ENCODE measurements at places on chromosomes 2 and 18. TPM values are rescaled to one million over a fixed set of nuclear protein-coding genes. Genes with fewer than 3 reads are reported as not detected.

GRCh38 chr18:47930199-47930930 lies at the start of gene SMAD2:
TSS of gene SMAD2 (minus strand) at chr18:47930659. CDS start at chr18:47896756, 33,903 bp downstream.
- no peaks in the 10 kb centered on the region for H3K27me3 ChIP-seq
- DNase-seq: peak; percentile 91
- H3K36me3 ChIP-seq: no peaks in the 10 kb centered on the region
- peak within 1 kb of the TSS; percentile 97 for H3K27ac ChIP-seq
- H3K4me1 ChIP-seq: peaks cover 8% of the 10 kb centered on the region

DNA sequence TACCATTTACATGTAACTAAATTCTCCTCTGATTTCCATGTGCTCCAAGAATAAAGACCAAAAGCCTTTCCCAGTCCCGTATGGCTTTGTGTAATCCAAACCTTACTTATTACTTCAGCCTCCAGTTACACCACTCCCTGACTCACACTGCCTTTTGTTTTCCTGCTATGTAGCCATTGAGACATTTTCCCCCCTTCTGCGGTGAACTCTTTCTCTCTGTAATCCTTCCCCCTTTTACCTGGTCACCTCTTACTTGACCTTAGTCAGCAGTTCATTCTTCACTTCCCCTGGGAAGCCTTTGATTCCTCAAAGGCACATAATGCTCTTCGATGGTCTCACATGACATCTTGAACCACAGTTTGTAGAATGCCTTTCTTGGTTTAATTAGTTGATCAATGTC lies 256.0 kb upstream of the FANCL start:
- no peaks in the 10 kb centered on the region for H3K36me3 ChIP-seq
- H3K4me3 ChIP-seq: no peak overlapping the region
- H3K27ac ChIP-seq: no peak overlapping the region

GRCh38 chr18:79934311-79935097 lies 16.9 kb downstream of the SLC66A2 start:
- no peaks in the 10 kb centered on the region for H3K27me3 ChIP-seq
- no peaks in the 10 kb centered on the region for H3K4me1 ChIP-seq
- H3K4me3 ChIP-seq: no peak overlapping the region
- DNase-seq: peak; percentile 70

The SP140 gene
- polyA plus RNA-seq: 3.0 TPM

DNA sequence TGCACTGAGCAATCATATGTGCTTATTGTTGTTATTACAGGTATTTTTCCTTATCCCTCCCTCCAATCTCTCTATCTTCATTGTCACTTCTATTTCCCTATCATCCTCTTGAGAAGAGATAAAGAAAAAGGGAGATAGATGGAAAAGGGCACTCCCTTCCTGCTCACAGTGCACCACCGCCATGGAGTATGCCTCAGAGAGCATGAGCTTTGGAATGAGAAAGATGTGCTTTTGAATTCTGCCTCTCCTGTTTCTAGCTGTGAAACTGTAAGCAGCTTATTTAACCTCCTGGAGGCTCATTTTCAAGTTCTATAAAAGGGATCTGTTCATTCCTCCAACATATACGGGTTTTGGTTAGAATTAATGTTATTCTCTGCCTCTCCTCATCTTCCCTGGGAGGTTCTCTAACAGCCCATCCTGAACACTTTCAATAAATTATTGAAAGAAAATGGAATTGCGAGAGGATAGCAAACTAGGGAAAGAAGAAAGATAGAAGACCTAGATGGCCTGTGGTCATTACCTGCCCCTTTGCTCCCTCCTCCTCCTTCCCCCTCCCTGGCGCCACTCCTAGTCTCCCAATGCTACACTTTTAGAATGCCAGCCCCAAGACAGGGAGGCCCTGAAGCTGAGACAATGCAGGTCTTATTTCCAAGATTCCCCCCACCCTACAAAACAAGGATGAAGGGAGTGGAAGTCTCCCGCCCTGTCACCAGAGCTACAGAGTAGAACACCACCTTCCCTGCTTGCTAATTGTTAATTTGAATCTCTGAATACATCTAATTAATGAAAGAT lies 37.8 kb downstream of the FIGN start:
- H3K27me3 ChIP-seq: no peaks in the 10 kb centered on the region
- no peak overlapping the region for H3K27ac ChIP-seq
- DNase-seq: no peak
- H3K4me3 ChIP-seq: no peak overlapping the region

The FIGN gene
- not detected for polyA plus RNA-seq

DNA sequence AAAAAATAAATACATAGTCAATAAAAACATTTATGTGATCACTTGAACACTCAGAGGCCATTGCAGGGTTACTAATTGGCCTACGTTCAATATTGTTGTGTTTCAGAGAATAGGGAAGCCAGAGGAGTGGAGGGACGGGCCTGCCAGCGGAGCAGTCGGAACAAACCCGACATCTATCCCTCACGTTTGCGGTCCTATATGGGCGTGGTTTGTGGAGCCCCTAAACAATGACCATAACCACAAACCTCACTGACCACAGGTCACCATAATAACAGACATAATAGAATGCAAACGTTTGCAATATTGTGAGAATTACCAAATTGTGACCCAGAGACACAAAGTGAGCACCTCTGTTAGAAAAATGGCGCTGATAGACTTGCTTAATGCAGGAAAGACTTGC lies 19.5 kb upstream of the ZNF516 start:
- no peaks in the 10 kb centered on the region for H3K36me3 ChIP-seq
- H3K27ac ChIP-seq: no peak overlapping the region
- no peak for DNase-seq
- peaks cover 4% of the 10 kb centered on the region for H3K27me3 ChIP-seq
- no peak overlapping the region for H3K4me3 ChIP-seq

The ACKR3 gene
- polyA plus RNA-seq: 3.8 TPM

- H3K27me3 ChIP-seq: no peaks in the 10 kb centered on the region
- H3K27ac ChIP-seq: no peak overlapping the region
- H3K4me1 ChIP-seq: no peaks in the 10 kb centered on the region
Measured at GRCh38 chr2:35168351-35168750, 1187.2 kb upstream of the CRIM1 start.

- no peaks in the 10 kb centered on the region for H3K27me3 ChIP-seq
- DNase-seq: peak; percentile 74
- no peaks in the 10 kb centered on the region for H3K4me1 ChIP-seq
- no peak overlapping the region for H3K27ac ChIP-seq
Measured at GRCh38 chr2:83081826-83082690, 1377.0 kb downstream of the SUCLG1 start.

The RNF181 gene
- polyA plus RNA-seq: 171 TPM
